Stimulated activated CD4-positive, alpha-beta T cell treated with anti-CD3 and anti-CD28 coated beads, Interleukin-1b, Interleukin-23, amount 100 ng/mL, for 48 hours (primary cell): ENCODE measurements at places on chromosomes 7 and 10.
A peak's percentile ranks its signal among the peaks of the same experiment; 100 is the strongest.

GRCh38 chr10:114576716-114577115 lies 81.4 kb downstream of the ABLIM1 start:
- DNase-seq, result no peak

DNA sequence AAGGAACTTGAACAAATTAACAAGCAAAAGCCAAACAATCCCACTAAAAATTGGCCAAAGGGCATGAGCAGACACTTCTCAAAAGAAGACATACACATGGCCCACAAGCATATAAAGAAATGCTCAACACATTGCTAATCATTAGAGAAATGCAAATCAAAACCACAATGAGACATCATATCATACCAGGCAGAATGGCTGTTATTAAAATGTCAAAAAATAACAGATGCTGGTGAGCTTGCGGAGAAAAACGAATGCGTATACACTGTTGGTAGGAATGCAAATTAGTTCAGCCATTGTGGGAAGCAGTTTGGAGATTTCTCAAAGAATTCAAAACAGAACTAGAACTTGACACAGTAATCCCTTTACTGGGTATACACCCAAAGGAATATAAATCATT lies 311.7 kb upstream of the HPS1 start:
- no peak for DNase-seq

- DNase-seq, result no peak
Measured at GRCh38 chr7:24229481-24230226, 54.3 kb upstream of the NPY start.

- DNase-seq, result no peak
Measured at GRCh38 chr10:101085846-101086245, 24.1 kb downstream of the KAZALD1 start.

- DNase-seq, result no peak
Measured at GRCh38 chr10:3353235-3353634, 180.7 kb upstream of the PITRM1 start.

- DNase-seq, result no peak
Measured at GRCh38 chr7:123998921-123999320, 33.9 kb downstream of the TMEM229A start.

- no peak for DNase-seq
Measured at GRCh38 chr10:62719061-62719460, 85.5 kb upstream of the ADO start.

DNA sequence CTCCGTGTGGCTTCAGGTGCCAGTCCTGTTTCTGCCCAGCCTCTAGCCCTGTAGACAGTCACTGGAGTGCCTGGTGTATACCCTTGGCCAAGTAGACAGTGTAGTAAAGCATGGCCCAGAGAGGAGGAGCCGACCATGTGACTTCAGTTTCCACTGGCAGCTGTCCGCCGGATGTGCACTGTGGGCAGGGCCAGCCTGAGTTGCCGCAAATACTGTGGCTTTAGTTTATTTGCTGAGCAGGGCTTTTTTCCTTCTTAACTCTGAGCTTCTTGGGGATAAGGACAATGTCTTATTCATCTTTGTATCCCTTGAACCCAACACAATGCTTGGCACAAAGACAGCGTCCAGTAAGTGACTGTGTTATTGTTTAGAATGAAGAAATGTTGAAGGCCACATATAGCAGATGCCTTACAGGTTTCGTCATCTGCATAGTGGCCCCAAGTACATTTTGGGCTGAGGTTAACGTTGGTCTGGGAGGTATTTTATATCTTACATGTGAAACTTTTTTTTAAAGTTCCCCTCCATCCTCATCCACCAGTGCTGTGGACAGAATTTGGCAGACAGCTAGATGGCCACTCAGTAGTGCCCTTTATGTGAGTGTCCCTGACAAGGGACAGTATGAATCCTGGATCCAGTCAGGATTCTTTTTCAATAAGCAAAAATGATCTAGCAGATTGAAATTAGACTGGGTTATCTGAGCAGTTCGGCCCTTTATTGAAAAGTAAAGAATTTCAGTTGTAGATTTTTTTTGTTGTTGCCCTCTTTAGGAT lies 40.6 kb downstream of the CYP17A1 start:
- DNase-seq, result peak; percentile 57

DNA sequence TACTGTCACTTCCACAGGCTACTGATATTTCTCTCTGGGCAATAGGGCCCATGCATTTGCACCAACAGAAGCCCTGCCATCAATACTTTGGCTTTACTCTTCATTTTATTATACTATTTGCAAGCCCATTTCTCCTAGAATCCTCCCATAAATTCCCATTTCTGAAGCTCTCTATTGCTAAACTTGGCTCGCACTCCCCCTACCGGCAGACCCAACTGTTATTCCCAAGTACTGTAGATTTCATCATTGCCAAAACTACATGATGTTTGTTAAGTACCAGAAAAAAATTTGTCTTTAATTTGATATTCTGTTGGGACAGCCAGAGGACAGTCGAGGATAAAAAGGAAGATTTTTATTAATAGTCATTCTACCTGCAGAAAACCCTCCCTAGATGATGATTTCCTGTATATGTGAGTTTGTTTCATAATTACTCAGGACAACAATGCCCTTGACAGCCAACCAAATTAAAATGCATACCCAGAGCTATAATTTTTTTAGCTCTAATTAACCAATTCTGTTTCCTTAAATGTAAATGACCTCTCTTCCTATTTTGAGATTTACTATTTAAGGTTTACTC lies 298.6 kb downstream of the REEP3 start:
- no peak for DNase-seq

GRCh38 chr10:69209787-69210484 lies 10.2 kb upstream of the HKDC1 start:
- DNase-seq, result no peak

GRCh38 chr7:2191016-2191415 lies 41.7 kb downstream of the MAD1L1 start:
- DNase-seq, result no peak

- DNase-seq, result no peak
Measured at GRCh38 chr7:28065308-28065707, 115.3 kb downstream of the JAZF1 start.

GRCh38 chr7:128804484-128804883 lies 12.7 kb downstream of the CCDC136 start:
- no peak for DNase-seq

DNA sequence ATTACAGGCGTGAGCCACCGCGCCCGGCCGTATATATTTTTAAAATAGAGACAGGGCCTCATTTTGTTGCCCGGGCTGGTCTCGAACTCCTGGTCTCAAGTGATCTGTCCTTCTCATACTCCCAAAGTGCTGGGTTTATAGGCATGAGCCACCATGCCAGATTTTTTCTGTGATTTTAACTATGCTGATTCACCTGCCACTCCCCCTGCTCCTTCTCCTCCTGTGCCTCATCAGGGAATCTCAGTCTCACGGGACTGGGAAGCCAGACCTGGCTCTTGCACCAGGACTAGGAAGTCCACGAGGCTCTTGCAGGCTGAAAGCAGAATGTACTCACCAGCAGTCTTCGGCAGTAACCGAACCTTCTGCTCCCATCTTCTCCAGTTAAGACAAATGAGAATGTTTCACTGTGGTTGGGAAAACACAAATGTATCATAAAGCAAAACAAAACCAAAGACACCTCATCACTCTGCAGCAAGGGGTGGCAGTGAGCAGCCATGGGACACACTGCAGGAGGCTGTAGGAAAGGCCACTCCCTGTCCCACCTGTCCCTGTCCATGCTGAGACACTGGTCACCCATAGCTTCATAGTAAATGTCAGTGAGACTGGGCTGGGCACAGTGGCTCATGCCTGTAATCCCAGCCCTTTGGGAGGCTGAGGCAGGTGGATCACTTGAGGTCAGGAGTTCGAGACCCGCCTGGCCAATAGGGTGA lies 78.7 kb upstream of the MKRN1 start:
- no peak for DNase-seq

- DNase-seq, result no peak
Measured at GRCh38 chr7:79810916-79811315, 323.7 kb upstream of the GNAI1 start.

DNA sequence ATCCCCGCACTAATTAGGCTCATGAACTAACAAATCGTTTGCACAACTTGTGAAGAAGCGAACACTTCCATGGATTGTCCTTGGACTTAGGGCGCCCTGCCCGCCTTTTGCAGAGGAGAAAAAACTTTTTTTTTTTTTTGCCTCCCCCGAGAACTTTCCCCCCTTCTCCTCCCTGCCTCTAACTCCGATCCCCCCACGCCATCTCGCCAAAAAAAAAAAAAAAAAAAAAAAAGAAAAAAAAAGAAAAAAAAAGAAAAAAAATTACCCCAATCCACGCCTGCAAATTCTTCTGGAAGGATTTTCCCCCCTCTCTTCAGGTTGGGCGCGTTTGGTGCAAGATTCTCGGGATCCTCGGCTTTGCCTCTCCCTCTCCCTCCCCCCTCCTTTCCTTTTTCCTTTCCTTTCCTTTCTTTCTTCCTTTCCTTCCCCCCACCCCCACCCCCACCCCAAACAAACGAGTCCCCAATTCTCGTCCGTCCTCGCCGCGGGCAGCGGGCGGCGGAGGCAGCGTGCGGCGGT lies at the start of gene EMX2:
TSS of gene EMX2 (plus strand) at position 41 of the 519 bp plus-strand sequence. CDS start 522 bp downstream, outside the sequence.
- no peak for DNase-seq

DNA sequence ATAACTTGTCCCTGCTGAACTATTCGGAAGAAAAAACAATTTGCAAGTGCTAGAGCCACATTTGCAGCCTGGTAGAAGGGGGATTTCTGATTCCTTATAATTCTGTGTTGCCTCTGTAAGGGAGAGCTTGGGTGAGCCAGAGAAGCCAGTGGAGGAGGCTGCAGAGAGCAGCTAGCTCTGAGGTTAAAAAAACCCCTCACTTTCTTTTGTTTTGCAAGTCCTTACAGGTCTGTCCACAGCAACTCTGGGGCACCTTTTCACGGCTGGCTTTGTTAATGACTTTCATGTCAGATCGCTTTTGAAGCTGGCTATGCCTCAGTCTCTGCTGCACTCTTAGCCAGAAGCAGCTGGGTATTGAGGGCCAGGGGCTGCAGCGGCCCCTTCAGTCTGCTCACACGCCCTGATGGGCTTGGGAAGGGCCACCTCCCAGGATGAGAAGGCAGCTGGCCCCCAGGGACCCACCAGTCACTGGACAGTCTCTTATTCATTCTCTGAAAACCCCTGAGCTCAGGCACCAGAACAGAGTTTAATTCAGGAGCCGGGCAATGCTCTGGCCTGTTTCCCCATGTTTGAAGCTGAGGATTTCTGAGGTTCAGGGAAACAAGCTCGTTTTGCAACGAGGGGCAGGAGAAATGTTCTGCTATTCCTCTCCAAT lies 30.9 kb downstream of the TRIM8 start:
- no peak for DNase-seq

- DNase-seq, result no peak
Measured at GRCh38 chr7:155358948-155359712, 61.5 kb downstream of the INSIG1 start.

GRCh38 chr10:61760943-61761824 lies 98.5 kb downstream of the CABCOCO1 start:
- no peak for DNase-seq

GRCh38 chr7:114021135-114021534 lies 102.3 kb upstream of the PPP1R3A start:
- no peak for DNase-seq

GRCh38 chr10:126508535-126509040 lies 120.3 kb upstream of the ADAM12 start:
- DNase-seq, result no peak

GRCh38 chr10:80540981-80541750 lies 3.5 kb downstream of the SH2D4B start:
- no peak for DNase-seq

GRCh38 chr7:158060216-158060615 lies 527.4 kb downstream of the PTPRN2 start:
- DNase-seq, result no peak

- DNase-seq, result no peak
Measured at GRCh38 chr7:18202315-18203045, 174.8 kb upstream of the PRPS1L1 start.

- DNase-seq, result no peak
Measured at GRCh38 chr10:66085906-66086305, 839.9 kb upstream of the LRRTM3 start.

GRCh38 chr7:100686201-100686821 lies 7.7 kb downstream of the GIGYF1 start:
- DNase-seq, result no peak

DNA sequence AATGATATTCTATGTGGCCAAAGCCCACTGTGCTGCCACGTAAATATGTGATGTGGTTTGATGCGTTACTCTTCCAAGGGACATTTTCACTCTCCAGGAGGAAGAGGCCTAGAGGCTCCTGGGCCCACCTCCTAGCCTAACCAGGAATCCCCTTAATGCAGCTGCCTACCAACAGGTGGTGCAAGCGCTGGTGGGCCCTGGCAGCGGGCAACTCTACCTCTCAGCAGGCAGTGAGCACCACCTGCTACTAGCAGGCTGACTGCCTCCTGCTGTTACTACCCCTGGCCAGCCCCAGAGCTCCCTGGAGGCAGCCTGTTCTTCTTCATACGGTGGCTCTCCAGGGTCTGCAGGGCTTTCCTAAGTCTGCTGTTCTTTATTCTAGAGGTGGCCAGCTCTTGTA lies 62.8 kb downstream of the CDH23 start:
- no peak for DNase-seq

GRCh38 chr7:127715272-127715671 lies 63.3 kb downstream of the SND1 start:
- DNase-seq, result no peak

- no peak for DNase-seq
Measured at GRCh38 chr7:463362-463781, 56.3 kb downstream of the PDGFA start.

DNA sequence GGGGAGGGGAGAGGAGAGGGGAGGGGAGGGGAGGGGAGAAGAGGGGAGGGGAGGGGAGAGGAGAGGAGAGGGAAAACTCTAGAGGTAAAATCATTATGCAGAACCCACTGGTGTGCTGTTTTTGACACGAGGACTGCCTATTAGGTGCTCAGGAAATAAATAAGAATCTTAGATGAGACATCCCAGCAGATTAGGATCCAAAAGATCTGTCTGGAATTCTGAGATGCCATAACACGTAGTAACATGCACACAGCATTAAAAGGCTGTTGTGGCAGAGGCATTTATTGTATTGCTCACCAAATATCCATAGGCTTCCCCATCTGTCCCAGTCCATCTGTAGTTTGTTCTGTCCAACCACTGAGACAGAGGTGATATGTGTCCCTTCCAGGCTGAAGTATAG lies 40.8 kb upstream of the KMT2E start:
- no peak for DNase-seq

DNA sequence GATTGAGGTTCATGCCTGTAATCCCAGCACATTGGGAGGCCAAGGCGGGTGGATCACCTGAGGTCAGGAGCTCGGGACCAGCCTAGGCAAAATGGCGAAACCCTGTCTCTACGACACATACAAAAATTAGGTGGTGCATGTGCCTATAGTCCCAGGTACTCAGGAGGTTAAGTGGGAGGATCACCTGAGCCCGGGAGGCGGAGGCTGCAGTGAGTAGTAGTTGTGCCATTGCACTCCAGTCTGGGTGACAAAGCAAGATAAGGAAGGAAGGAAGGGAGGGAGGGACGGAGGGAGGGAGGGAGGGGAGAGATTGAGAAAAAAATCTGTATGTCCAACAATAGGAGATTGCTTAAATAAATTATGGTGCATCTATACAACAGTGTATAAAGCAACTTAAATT lies 13.2 kb downstream of the TLL2 start:
- DNase-seq, result no peak
